ENCODE measurements at places on chromosomes 3 and 15.

DNA sequence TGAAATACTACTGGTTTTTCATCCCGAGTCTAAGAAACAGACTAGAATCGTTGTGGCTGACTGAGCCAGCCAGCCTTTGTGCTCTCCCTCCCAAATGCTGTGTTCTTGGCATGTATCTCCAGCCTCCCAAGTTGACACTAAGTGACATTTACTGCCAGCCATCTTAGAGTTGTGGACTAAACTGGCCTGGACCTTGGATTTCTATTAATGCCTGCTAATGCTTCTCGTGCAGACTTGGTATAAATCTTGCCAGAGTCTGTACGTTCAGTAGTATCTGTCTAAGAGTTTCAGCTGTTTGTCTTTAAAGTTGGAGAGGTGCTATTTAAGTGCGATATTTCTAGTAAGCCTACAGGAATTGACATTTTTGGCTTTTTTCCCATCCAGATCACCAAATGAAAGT, 166.6 kb upstream of the BHLHE40 start:
- no peak for DNase-seq

- no peak for DNase-seq
Measured at GRCh38 chr15:101604124-101604874, 47.9 kb downstream of the TM2D3 start.

- DNase-seq, result no peak
Measured at GRCh38 chr3:102057781-102058421, 208.6 kb downstream of the NFKBIZ start.

DNA sequence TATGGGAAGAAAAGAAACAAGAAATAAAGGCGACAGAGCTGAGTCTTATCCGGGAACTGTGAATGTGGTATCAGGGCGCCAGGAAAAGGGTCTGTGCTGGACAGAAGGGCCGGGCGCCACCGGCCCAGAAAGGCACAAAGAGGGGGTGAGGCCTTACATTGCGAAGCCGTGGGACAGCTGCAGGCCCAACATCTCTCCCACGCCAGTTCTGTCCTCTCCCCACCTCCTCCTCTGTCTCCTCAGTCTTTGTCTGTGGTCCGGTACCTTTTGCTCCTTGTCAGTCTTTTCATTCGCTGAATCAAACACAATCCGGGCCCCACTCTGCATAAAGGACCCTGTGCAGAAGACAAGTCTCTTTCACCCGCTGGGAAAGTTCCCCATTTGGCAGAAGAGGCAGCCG, 81.8 kb downstream of the LRIG1 start:
- DNase-seq, result no peak

DNA sequence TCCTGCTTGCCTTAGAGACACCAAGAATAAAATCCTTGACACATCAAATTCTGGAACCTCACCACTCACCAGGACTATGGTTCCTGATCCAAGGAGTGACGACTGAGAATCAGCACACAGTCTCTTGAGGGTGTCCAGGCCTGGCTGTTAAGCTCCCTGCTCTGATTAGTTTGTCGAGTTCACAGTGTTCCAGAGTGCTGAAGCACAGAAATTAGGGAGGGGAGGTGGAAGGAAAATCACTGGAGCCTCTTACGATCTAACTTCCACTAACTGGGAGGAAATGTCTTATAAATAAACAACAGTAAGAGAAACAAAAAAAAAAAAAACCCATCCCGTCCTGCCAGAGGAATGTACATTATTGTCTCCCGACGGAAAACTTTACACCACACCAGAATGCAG, 330.2 kb downstream of the TIGIT start:
- peak; percentile 35 for DNase-seq

DNA sequence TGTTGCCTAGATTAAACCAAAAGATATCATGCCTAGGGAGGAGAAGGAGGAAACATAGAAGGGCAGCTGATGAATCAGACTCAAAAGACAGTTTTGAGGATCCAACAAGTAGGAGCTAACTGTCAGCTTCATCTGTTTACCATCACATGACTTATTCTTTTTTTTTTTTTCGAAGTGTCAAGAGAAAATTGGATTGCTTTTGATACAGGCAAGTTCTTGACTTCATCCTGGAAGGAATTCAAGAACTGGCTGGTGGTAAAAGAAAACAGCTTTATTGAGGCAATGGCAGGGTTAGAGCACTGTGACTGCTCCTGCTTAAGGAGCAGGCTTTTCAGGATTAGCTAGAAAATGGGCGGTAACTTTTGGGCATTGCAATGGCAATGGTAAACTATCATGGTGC, 227.5 kb upstream of the KCNMB2 start:
- DNase-seq, result no peak

DNA sequence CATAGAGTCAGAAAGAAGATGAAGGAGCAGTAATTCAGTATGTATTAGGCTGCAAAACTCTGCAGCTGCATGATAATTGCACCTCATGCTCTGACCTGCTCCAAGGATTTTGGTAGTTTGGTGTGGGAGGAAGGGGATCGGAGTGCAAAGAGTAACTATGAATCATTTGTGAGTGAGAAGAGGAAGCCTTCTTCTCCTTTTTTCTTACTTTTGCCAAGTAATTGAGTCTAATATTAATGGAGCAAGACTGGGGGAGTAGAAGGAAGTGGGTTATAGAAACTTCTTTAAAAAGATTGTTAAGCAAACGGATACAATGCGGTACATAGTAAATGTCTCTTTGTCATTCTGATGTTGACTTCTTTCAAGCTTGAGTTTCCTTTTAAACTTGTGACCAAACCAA, 276.5 kb downstream of the EDEM1 start:
- DNase-seq, result no peak

DNA sequence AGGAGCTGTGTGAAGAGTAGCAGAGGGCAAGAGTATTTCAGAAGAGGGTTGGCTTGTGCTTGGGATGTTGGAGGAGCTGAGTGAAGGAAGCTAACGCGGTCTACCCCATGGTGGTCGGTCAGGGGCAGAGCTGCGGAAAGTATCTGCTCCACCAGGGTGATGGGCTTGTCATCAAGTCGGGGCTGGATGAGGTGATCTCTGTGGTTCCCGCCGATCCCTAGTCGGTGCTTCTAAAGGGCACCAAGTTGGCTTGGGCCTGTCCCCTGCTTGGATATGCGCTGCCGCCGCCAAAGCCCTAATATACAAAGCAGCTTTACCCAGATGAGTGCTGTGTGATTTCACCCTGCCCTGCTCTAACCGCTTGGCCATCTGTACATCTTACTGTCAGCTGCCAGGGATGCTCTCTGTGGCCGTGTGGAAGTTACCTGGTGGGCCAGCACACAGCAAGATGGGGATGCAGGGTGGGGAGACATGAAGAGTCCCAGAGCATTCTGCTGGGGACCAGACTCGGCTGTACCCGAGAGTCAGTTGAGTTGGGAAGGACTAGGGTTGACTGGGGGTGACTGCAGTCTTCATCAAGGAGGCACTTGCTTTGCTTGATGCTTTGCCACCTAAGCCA, 226.1 kb upstream of the BHLHE40 start:
- no peak for DNase-seq

GRCh38 chr3:136960838-136961836, 3.4 kb downstream of the IL20RB start:
- DNase-seq, result no peak

All from smooth muscle cell of the brain vasculature (primary cell).